ENCODE measurements at places on chromosomes 5 and 9.
A peak's percentile ranks its signal among the peaks of the same experiment; 100 is the strongest.

DNA sequence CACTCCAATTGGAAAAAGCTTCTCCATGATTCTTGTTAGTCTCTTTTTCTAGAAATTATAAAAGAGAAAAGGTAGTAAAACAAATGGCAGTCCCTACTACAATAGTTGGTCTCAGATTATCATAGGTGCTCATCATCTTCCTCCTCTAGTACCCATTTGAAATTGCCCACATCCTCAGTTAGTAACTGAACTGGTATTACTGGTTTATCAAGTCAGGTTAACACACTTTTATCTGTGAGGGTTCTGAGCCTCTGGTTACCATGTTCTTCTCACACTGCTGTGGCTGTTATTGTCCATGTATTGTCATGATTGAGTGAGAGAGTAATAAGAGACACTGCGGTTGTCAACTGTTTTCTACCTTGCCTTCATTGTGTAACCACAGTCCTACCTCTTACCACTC is 901.7 kb downstream of the TLE1 start:
- no peak for DNase-seq

DNA sequence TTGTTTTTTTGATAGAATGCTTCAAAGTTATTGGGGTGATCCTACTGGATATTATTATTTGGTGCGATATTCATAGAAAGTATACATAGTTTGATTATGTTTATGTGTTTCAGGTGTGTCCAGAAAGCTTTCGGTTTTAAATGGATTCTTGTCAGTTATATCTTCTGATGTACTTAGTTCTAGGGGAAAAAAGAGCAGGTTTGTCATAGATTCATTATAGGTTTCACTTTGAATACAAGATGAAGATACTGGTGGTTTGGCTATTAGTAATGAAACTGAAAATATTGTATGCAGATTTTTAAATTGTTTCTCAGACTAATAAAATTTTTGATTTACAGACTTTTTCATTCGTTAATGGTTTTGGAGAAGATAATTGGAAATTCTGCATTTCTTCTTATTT is 98.9 kb downstream of the MAN2A1 start:
- DNase-seq: no peak

GRCh38 chr9:87685441-87685840 is 40.5 kb upstream of the CTSL start:
- DNase-seq: peak; percentile 5

GRCh38 chr9:69857131-69857530 is 36.5 kb downstream of the CFAP95 start:
- DNase-seq: peak; percentile 69

DNA sequence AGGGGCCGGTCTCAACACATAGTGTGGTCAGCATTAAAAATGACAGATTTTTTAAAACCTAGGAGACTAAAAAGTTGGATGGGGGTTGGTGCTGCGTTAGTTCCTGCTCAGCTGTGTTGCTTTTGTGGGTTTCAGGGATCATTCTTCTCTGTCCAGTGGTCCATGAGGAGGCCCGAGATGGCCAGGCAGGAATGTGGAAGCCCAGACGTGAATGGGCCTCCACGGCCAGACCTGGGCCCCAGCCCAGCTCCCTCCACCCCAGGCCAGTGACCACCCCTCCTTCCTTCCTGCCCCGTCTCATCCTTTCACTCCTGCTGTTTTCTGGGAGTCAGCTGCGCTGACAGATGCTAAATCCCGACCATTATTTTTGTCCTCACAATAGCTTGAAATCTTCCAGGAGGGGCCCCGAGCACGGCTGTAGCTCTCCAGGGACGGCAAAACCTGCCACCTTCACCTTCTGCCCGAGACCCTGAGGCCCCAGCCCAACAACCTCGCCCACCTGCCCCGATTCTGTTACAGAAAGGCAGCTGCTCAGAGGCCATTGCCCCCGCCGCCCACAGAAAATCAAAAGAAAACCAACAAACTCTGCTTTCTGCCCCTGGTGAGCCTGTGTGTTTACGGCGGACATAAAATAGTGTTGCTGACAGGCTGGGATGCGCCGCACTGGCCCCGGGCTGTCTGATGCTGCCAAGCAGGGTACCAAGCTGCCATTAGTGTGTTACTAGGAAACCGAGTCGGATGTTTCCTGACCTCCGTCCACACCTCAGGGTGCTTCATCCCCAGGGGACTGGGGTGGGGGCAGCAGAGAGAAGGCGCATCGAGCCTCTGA is 83.7 kb upstream of the SARDH start:
- no peak for DNase-seq

- DNase-seq: no peak
Observed at GRCh38 chr9:3898461-3899218, 372.8 kb upstream of the RFX3 start.

GRCh38 chr5:74327339-74327685 is 313.2 kb downstream of the ENC1 start:
- no peak for DNase-seq

DNA sequence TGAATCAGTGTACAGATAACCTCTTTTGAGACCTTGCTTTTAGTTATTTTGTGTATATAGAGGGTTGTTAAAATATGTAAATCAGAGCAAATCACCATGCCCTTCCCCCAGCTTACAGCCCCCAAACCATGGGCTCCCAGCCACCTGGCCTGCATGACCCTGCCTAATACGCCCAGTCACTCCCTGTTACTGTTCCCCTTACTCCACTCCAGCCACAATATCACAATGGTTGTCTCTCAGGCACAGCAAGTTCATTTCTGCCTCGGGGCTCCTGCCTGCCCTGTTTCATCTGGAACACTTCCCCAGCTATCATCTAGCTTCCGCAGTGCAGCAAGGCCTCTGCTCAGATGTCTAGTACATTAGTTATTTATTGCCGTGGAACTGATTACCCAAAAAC is 5.0 kb upstream of the CARD19 start:
- no peak for DNase-seq

- DNase-seq: no peak
Observed at GRCh38 chr5:176895831-176896230, 3.3 kb downstream of the HK3 start.

GRCh38 chr5:32711681-32712480 is 760 bp downstream of the NPR3 start:
- peak; percentile 67 for DNase-seq

GRCh38 chr5:93915142-93915553 is 173.7 kb upstream of the POU5F2 start:
- DNase-seq: peak; percentile 22

DNA sequence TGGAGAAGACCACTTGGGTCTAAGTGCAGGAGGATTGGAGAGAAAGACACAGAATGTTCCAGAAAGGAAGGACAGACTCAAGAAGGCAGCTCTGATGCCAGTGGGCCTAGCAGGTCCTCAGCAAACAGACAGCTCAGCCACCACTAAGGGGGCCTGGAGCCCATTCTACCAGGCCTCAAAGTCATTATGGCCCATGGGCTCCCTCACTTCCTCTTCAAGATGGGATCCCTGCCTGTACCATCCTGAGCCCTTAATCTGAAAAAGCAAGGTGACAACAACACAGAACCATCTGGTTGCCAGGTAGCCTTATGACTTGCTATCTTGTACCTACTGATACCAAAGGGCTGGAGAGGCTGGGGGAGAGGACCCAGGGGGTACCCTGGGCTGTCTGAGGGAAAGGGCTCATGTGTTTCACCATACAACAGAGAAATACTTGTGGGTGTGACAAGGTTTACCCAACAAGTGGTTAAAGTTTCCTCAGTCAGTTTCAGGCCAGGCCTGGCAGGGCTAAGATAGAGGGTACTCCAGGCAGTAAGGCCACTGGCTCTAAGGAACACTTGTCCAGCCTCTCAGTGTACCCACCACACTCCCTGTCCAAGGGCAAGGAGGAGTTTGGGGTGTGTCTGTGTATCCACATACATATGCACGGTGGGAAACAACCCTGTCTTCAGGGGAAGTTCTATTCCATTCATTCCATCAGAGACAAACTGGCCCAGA is 30.7 kb downstream of the TCF7 start:
- DNase-seq: no peak

DNA sequence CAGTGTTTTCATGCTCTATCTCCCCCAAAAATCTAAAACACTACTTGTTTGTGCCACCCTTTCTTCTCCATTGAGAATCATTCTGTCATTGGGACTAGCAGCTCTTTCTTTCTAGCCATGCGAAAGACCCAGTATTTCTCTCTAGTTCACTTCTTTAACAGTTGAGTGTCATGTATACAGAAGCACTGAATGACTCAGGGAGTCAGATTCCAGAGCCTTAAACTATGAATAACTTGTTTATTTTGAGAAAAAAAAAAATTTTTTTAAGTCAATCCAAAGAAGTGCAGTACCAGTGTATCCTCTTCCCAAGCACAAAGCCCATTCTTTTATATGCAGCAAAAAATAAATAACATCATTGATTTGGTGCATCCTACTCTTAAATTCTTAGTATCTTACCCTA is 415.4 kb upstream of the GRAMD2B start:
- DNase-seq: no peak

- no peak for DNase-seq
Observed at GRCh38 chr9:102113191-102113590, 374.7 kb upstream of the GRIN3A start.

GRCh38 chr5:139393497-139394122 is 1.3 kb downstream of the PROB1 start:
- no peak for DNase-seq

DNA sequence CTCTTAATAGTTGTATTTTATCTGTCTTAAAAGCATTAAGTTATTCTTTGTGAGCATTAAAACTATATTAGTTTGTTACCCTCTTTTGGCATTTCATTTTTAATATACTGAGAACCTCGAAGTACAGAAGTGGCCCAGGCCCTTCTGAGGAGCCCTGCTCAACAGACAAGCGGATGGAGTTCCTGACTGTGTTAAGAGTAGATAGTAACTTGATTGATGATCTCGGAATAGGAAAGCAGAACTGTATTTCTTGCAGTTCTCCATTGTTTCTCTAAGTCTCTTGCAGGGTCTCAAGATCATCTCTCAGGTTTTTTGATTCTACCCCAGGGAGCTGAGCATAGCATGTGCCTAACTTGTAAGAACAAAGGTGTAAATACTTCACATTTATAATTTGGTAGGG is 139.6 kb downstream of the SMARCA2 start:
- no peak for DNase-seq

- DNase-seq: no peak
Observed at GRCh38 chr9:126883636-126884035, 23.2 kb downstream of the ZBTB34 start.

DNA sequence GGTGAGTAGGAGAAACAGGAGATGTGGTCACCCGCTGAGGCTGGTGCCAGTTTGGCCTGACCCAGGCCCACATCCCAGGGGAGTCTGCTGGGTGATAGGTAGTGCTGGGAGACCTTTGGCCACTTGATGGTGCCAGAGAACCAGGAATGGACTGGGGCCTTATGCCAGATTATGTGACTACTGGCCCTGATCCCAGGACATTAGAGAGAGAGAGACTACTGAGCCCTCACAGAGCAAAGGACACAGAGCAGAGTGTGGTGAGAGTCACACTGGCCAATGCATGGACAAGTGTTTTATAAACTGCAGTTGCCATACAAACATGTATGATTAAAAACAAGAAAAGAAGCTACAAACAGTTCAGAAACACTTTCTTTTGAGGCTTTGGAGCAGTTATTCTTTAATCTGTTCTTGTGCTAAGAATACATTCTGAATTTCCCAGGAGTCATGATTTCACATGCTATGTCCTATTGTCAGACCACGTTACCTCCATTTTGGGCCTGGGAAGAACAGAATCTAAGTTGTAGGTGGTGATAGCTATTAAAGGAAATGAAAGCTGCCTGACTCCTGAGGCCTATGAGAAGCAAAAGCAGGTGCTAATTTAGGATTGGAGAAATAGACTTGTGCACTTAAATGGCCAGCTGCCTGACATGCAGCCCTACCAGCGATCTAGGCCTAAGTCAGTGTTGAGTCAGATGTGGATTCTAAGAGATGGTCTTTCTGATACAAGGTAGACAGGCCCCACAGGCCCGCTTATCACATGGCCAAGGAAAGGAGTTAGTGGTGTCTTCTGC is 32.6 kb upstream of the TMOD1 start:
- peak; percentile 87 for DNase-seq

- peak; percentile 40 for DNase-seq
Observed at GRCh38 chr5:84384604-84385575, at the start of gene EDIL3. EDIL3 (minus strand) TSS chr5:84384880; CDS start chr5:84384374, 506 bp downstream.

- no peak for DNase-seq
Observed at GRCh38 chr9:3001311-3001710, 157.4 kb upstream of the PUM3 start.

DNA sequence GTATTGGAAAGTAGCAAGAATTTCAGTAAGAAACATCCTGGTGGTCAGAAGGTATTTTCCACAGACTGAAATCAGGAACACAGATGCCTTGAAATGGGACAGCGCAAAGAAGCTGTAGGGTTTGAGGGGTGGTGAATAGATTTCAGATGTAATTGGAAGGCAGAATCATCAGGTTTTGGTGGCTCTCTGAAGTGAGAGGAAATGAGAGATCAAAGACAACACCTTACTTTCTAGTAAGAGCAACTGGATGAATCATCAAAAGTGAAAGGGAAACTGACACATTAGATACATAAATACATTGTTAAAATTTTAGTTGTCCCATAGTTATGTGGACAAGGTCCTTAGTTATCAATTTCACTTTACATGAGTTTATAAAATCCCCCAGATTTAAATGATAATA is 188.2 kb upstream of the SLC27A6 start:
- DNase-seq: no peak

DNA sequence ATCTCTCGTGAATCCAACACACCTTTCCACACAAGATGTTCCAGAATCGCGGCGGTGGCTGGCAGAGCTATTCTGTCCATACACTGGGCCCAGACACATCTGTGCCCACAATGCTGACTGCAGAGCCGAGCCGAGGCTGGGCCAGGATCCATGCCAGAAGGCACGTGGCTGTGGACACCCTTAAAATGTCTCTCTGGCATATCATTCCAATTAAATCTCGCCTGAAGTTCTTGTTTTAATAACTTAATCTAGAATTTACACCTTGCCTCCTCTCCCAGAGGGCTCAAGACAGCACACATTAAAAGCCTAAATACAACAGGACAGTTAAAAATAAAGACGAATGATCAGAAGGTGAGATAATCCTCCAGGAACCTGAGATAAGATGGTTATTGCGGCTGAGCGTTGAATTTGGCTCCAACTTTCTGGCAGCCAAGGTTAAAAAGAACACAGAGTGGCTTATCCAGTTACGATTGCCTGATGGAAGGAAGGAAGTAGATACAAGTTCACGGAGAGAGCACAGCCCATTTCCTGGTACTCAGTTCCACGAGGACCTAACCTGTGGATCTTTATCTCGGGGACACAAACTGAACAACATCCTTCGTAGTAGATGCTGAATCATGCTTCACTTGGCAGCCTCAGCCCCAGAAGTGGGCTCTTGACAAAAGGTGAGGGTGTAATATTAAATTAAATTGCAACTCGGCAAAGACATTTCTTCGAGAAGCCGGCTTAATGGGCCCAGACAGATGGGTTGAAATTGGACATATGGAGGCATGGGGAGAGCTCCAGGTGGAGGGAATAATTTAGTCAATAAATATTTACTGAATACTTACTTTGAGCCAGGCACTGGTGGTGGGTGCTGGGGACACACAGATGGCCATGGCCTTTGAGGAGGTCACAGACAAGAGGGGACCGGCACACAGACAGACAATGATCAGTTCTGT is 86.0 kb upstream of the TBC1D2 start:
- DNase-seq: no peak

DNA sequence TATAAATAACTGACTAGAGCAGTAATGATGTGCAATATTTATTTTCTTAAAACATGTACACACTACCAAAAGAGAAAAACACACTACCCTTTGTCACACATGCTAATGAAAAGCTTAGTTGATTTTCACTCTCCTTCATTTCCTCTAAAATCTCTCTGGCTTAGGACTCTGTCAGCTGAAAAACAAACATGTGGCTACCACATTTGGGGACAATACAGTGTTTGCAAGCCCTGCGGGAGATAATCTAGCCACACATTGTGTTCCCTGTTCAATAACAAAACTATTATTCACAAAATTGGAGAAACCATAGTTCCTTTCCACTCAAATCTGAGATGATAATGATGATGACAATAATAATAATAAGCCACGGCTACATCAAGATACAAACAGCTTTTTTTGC is 3.5 kb upstream of the LOX start:
- no peak for DNase-seq

All from AG20443 (cell line).